NCI-H774 (cell line): ENCODE measurements at places on chromosomes 11 and 22.
A peak's percentile ranks its signal among the peaks of the same experiment; 100 is the strongest.

- no peak for DNase-seq
These were observed 50.5 kb upstream of the CARS1 start for GRCh38 chr11:3107608-3108182.

- DNase-seq, result peak; percentile 40
These were observed 97.1 kb upstream of the PARVA start for GRCh38 chr11:12280199-12280837.

DNA sequence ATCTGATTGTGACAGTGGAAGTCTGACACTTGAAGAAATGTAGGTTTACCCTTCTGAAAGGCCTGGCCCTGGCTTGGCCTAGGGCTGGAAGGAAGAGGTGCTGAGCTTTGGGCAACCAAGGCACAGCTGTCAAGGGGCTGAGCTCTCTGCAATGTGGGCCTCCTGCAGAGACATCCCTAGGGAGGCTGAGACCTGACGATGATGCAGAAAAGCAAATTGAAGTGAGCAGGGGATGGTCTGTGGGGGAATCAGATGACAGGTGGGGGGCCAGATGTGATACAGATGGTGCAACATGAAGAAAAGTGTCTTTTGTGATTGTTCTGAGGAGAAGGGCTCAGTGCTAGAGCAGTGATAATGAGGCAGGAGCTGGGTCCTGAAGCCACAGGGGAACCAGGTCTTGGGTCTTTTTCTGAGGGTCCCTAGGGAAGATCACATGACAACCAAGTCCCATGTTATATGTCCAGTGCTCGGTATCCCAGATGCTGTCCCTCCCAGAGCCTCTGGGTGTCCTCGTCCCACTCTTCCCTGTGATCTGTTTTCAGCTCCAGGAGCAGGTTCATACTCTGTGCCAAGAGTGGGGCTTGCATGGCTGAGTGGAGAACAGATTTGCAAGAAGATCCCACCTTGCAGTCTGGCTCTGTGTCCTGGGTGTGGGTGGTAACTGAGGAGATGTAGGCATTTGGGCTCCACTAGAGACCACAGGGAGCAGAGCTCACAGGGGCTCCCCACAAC is 79.9 kb upstream of the VPREB1 start:
- no peak for DNase-seq

DNA sequence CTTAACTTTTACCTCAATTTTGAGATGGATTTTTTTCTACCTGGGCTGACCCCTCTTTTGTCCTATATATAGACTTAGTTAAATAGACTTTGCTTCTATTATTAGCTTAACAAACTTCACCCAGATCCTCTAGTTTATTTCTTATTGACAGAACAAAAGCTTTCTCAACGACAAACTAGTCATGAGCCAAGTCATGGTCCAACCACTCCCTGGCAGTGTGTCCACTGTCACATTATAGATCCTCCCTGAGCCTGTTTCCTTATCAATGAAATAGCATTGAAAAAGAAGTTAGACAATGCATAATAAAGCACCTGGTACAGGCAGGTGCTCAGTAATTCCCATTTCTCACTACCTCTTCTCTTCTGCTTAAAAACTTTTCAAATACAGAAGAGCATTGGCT is 155.1 kb downstream of the SPON1 start:
- DNase-seq, result no peak

DNA sequence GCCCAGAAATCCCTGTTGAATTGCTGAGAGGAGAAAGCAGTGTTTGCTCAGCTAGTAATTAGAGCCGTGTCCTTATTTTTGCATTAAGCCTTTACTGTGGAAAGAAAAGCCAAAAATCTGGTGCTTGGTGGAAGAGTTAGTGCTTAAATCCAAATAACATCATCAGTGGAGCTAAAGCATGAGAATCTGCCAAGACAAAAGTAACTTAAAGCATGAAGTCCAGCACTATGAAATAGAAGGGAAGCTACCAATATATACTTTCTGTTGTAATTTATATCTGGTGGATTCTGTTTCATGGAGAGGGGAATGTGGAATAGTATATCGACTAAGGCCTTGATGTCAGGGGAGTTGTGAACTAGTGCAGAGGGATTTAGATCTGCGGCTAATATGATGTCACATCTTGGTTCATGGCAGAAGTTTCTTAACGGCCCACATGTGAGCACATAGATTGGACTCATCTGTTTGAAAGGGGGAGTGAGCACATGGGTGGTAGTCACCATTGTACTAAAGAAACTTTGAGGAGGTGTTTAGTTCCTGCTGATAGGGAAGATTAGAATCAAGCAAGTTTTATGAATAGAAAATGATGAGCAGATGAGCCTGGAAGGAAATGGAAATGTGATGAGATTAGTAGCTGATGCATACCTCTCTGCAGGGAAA is 224.4 kb upstream of the MTNR1B start:
- no peak for DNase-seq

GRCh38 chr11:94550513-94550912 is 6.8 kb downstream of the FUT4 start:
- DNase-seq, result no peak

- DNase-seq, result no peak
These were observed 505 bp upstream of the TMEM132A start for GRCh38 chr11:60923800-60924109.

GRCh38 chr11:79059141-79059540 is 381.7 kb downstream of the TENM4 start:
- DNase-seq, result no peak

GRCh38 chr11:59106363-59107336 is at the start of gene FAM111B:
Gene FAM111B (plus strand): TSS chr11:59107237. CDS start chr11:59109626, 2,389 bp downstream.
- peak; percentile 95 for DNase-seq

- DNase-seq, result no peak
These were observed 49.1 kb upstream of the MUC15 start for GRCh38 chr11:26621132-26621531.

DNA sequence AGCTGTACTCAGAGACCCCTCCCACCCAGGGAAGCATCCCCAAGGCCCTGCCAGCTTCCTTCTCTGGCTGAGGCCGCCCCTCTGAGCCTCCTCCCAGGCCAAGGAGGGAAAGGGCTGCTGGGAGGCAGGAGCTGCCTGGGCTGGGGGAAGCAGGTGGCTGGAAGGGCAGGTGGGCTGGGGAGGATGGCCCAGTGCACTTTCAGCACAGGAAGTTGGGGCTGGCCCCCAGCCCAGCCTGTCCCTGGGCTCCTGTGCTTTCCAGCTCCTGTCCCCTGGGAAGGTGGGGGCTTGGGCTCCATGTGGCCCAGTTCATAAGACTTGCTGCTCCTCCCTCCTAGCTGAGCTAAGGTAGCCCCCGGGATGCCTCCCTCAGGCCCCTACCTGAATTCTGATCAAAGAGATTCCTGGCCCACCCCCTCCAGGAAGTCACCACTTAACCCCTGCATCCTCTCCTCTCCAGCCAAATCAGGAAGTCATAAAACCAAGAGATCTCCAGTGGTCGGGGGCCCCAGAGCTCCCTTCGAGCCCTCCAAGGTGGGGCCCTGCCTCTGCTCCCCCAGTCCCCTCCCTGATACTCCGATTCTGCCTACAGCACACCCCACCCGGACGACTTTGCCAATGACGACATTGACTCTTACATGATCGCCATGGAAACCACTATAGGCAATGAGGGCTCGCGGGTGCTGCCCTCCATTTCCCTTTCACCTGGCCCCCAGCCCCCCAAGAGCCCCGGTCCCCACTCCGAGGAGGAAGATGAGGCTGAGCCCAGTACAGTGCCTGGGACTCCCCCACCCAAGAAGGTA is 4.9 kb downstream of the PPP1CA start:
- no peak for DNase-seq

DNA sequence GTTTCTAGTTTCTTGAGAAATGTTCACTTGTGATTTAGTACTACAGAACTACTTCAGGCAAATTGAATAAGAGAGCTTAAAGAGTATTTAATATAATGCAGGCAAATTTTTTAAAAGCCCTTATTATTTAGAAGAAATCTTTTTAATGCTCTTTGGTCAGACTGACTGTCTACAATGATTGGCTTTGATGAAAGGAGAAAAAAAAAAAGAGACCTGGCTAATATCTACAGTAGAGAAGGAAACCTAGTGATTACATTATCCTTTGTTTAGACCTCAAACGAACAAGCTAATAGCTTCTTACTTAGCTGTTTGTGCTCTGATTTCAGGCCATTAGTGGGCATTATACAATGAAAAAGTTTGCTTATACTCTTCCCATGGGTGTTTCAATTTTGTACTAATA is 1043.1 kb downstream of the JRKL start:
- DNase-seq, result no peak

DNA sequence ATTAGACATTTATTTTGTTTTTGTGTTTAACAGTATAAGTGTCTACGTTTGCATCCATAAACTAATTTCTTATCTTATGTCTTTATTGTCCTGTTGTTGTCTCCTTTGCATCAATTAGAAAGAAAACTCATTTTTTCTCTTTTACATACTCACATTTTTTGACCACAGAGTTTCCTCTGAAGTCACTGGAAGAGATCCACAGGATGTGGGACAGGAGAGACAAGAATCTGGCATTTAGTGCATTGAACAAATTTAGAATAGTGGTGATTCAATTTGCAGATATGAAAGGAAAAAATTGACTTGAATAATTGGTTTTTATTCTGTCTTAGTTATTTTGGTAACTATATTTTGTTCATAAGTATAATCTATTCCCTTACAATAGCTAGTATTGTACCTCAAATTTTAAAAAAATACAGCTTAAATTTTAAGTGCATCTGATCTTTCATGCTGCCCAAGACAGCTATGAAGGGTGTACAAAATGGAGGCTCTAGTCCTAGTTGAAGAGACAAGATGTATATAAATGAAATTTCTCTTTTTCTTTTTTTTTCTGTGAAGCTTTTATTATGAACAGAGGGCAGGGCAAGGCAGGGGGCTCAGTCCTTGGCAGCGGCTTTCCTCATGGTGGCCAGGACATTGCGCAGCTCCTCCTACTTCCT is 24.4 kb downstream of the HORMAD2 start:
- no peak for DNase-seq

DNA sequence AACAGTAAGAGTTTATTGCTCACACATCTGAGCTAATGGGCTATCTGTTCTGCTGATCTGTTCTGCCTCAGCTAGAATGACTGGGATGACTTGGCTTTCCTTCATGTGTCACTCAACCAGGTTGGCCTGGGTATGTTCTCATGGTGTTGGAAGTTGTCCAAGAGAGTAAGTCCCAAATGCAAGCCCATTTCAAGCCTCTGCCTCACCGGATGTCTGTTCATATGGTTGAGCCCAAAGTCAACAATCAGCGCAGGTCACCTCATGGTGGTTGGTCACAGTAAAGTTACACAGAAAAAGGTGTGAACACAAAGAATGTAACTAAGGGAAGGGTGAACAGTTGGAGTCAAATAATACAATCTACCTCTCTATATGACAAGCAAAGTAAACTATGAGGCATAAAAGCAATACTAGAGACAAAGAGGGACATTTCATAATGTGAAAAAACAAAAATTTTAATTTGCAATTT is 1.9 kb downstream of the GDPD4 start:
- no peak for DNase-seq

- DNase-seq, result no peak
These were observed 91.2 kb downstream of the GRIA4 start for GRCh38 chr11:105701098-105701497.

- no peak for DNase-seq
These were observed 66.8 kb downstream of the THAP12 start for GRCh38 chr11:76313913-76314740.

DNA sequence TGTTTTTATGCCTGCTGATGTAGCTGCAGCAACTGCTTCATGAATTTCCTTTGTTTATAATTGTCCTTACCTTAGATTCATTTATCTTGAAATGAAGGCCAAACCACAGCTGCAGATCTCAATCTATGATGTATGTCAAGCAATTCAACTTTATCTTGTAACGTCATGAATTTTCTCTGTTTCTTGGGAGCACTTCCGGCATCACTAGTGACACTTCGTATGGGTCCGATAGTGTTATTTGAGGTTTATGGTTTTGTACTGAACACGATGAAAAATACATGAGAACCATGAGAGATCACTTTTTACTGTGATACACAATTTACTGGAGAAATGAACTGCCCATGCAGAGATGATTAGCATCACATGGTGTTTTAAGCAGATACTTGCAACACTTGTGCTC is 98.5 kb downstream of the CSTPP1 start:
- no peak for DNase-seq

- no peak for DNase-seq
These were observed 7.5 kb downstream of the CFAP68 start for GRCh38 chr11:111886844-111887243.

- no peak for DNase-seq
These were observed 163.3 kb upstream of the CCDC90B start for GRCh38 chr11:83449338-83449913.

DNA sequence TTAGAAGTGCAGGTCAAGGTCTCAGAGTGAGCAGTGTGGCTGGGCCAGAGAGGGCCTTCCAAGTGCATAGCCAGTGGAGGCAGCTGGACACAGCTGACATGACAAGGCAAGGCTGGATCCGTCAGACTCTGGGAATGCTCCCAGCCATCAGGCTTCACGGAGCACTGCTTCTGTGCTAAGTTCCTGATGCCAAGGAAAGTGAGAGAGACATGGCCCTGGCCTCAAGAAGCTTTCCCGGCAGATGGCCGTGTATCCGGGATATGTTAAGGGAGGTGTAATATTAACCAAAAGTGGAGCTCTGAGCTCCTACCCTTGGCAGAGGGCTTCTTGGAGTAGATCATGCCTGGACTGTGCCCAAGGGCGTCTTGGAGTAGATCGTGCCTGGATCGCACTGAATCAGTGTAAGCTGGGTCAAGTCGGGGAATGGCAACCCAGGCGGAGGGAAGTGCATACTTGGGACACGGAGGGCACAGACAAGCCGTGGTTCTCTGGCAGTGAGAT is 7.4 kb upstream of the EFCAB6 start:
- DNase-seq, result no peak

DNA sequence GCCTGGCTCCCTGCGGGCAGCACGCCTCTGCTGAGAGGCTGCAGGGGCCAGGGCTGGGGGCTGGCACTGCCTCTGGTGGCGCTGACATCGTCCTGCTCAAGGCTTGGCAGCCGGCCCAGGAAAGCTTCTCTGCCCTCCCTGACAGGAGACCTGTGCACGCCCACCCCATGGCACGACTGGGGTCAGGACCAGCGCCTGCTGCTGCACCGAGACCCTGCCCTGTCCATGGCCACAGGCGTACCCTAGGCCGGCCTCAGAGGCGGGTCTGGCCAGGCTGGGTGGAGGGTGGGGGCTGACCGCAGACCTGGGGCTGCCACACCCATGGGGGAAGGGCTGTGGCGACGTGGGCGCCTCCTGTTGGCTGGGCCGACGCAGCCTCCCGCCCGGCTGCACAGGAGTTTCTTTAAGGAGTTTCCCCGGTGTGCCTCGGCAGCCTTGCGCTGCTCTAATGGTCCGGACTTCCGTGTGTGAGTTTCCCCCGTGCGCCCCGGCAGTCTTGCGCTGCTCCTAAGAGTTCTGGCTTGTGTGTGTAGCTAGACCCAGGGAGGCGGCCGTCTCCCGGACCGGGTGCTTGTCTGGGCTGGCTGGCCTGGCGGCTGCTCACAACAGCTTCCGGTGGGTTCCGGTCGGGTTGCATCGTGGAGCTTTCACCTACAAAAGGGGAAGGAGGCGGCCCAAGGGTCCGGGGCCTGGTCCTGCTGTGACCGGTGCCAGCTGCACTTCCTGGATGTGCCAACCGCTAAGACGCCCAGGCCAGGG is 4.6 kb downstream of the TRABD start:
- no peak for DNase-seq

- no peak for DNase-seq
These were observed 433.4 kb downstream of the BRD1 start for GRCh38 chr22:49394116-49394785.
